ENCODE measurements at places on chromosomes 3 and 15.

DNA sequence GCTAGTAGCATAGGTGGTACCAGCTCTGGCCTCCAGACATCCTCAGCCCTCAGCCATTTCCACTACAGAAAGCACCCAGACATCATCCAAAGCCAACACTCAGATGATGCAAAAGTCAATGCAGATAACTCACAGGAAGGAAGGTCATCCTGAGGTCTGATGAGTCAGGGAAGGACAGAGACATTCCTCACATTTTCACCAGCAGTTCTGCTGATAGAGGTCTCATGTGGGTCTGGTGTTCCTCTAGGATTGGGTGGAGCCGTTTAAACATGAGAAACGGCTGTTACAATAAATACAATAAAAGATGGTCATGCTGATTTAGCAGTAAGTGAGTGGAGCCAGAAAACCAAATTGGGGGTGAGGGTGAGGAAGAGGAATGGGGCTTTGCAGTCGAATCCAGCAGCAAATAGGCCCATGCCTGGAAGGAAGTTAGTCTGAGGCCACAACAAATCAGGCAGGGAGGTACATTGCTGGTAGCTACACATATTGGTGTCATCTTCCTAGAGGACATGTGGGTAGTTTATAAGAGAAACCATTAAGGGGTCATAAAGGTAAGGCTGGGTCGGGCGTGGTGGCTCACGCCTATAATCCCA is 33.3 kb upstream of the FLNB start:
- DNase-seq: no peak

- no peak for DNase-seq
Observed at GRCh38 chr3:44506961-44507360, 29.5 kb upstream of the ZNF445 start.

GRCh38 chr3:38543586-38543985 is 47.4 kb downstream of the EXOG start:
- no peak for DNase-seq

GRCh38 chr3:151568184-151568583 is 107.3 kb upstream of the IGSF10 start:
- DNase-seq: peak; percentile 60

- no peak for DNase-seq
Observed at GRCh38 chr3:25784971-25785370, 1.7 kb upstream of the NGLY1 start.

DNA sequence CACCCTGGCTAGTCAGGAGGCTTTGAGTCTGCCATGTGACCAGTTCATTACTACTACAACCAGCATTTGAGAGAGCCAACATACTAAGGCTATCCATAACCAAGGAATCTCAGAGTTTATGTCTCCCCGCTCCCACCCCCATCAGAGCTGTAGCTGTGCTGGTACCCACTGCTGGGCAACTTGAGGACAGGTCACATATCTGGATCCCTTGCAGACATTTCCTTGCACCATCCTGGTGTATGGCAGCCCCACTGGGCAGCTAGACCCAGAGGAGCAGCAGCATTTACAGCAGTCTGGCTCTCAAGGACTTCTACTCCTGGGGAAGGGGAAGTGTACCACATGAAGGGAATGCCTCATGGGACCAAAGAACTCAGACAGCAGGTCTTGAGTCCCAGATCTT is 160.8 kb upstream of the ST8SIA2 start:
- DNase-seq: no peak

DNA sequence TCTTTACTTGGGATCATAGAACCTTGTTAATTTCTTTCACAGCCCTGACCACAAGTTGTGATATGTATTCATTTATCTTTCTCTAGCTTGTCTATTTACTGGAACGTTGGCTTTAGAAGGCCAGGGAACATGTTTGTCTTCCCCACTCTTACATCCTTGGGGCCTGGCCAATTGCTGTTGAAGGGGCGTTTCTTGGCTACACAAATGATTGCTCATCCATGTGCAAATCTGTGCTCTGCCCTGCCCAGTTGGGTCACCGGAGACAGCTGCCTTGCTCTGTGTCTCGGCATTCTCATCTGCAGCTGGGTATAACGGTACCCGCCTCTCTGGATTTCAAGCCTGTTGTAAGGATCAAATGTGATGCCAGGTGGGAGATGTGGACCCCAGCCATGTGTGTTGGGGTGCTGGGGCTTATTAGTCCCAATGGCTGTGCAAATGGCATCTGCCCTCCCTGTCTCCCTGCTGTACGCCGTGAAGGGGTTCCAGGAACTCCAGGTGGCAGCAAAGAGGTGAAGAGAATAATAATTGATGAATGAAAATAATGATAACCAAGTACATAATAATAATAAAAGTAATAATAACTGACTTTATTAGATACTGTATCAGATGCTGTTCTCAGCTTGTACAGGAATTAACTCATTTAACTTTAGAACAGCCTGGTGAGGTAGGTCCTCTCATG is 24.0 kb upstream of the TLE3 start:
- no peak for DNase-seq

- DNase-seq: no peak
Observed at GRCh38 chr15:77682564-77682963, 49.9 kb upstream of the LINGO1 start.

- DNase-seq: peak; percentile 17
Observed at GRCh38 chr3:112097378-112097777, 11.2 kb downstream of the C3orf52 start.

GRCh38 chr3:129432671-129433070 is 4.2 kb upstream of the EFCAB12 start:
- DNase-seq: no peak

DNA sequence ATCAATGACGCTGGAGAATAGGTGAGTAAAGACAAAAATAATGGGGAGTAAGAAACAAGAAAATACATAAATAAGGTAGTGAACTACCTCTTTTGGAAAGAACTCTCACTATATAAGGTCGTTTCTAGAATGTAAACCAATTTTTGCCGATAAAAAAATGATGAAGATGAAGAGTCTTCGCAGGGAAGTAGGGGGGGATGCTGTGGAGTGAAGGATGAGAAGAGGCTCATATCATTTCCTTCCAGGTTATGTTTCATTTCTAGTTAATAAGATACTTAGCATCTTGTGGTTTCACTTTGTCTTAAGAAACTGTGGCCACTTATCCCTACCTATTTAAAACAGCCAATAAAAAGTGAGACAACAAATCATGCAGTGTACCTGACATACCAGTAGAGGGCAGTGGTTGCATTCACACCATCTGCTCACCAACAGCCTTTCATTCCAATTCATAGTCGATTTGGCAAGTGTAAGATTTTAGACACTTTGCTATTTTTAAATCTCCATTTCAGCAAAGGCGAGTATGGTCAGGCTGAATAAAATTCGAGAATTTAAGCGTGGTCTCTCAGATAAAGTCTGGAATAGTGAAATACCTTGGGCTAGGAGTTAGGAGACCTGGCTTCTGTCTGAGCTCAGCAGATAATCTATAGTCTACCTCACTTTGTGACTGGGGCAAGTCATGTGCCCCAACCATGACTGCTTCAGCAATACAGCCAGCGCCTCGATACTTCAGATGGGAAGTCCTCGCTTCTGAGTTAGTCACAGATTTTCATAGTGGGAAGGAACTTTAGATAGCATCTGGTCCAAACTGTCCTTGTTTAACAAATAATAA is 28.9 kb upstream of the ICE2 start:
- DNase-seq: peak; percentile 22

DNA sequence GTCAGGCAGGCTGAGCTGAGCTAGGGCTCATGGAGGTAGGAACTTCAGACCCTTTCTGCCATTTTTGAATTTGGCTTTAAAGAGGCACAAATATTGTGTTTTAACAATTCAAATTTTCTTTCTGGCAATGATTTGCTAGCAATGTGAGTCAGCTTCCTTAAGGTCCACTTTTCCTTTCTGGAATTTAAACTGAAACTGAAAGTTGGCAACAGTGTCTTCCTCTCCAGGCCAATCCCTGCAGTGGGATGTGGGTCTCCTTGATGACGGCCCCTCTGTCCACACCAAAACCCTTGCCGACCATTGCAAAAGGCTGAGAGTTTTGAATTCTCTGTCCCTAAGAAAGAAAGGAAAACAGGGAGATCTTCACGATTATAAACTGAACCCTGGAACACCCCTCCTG is 27.1 kb downstream of the RPSA start:
- DNase-seq: no peak

GRCh38 chr3:67653425-67654098 is 850 bp downstream of the SUCLG2 start:
- DNase-seq: no peak

DNA sequence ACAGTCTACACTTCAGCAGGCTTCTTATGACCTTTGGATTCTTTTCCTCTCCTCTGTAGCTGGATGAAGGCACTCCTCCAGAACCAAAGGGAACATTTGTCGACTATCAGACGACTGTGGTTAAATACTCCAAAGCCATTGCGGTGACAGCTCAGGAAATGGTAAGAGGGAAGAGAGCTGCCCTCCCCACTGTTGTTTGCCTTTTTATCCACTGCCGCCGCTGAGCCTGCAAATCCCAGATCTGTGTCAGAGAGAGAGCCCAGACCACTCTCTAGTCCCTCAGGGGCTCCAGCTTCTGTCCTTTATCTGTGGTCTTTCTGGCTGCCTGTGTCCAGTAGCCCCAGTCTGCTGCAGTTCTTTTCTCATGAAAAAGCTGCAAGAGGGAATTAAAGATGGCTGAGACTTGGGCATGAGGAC is 261.5 kb upstream of the TPM1 start:
- no peak for DNase-seq

DNA sequence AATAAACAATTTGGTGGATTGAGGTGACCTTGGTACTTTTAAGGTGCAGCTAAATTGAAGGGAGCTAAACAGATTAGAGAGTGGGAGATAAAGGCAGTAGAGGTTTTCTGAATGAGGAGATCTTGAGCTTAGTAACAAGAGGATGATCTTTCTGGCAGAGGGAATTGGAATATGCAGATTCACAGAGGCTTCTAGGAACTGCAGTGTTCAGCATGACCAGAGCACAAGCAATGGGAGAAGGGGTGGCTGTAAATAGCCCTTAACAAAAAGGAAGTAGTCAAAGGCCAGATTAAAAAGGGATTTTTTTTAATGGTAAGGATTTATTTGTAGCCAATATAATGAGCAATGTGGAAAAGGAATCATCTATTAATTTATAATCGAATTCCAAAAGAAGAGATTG is 5.7 kb upstream of the BNIP2 start:
- DNase-seq: no peak

DNA sequence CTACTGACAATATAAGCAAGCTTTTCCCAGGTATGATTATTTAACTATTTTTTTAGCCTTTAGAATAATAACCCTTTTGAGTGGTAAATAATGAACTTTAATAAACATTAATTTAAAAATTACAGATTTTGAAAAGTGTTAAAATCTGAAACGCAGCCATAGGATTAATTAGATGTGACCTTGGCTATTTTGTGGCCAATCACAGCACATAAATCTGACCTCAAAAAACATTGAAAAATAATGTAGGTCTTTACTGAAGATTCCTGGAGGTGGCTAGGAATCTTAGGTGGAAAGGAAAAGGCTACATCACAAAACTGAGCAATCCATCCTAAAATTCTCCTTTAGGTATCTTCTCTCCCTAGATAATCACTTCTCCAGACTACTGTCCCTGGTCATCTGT is 18.1 kb downstream of the SCG3 start:
- DNase-seq: no peak

DNA sequence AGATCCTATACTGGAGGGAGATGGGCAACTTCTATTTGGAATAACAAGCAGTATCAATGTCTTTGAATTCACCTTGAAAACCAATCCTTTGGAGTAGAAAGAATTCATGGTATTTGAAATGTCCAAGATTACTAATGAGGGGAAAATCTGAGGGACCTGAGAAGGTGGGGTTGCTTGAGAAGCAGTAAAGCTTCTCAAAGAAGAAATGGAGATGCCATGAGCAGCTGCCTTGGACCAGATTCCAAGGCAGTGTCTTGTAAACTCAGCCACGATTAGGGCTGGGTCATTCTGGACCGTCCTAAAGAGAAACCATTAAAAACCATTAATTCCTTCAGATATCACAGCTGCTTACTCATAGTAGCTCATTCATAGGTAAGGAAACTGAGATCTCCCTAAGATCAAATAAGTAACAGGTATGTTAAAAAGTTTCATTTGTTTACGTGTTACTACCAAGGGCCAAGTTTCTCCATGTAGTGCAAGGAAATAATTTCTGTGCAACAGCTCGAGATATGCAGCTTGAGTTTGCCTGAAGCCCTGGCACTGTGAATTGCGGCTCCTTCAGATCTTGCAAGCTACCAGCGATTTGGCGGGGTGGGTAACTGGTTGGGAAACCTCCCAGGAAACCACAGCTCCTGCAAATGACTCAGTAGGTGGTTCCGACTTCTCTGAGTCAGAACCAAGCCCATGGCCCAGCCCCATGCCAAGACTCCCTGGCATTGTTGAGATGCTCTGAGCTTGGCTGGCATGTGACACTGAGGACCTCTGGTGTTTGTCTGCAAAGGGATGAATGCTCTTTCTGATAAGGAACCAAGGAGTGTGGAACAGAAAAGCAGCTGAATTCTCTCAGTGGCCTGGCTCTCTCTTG is 296.8 kb downstream of the RORA start:
- DNase-seq: no peak

- DNase-seq: no peak
Observed at GRCh38 chr3:56113231-56113630, 355.0 kb downstream of the ERC2 start.

DNA sequence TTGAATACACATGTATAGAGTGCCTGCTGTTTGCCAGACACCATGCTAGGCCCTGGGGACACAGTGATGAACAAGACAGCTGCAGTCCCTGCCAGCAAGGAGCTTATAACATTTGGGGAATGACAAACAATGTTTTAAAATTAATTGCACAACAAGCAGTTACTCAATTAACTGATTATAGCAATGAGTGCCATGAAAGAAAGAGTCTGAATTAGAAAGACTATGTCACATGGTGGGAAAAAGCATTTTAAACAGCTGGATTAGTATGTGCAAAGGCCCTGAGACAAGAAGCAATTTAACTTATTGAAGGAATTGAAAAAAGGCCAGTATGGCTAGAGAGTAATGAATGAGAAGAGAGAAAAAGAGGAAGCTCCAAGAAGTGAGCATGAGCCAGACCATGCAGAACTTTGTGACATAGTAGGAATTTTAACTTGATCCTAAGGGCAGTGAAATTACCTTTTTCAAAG is 64.5 kb upstream of the PLXNA1 start:
- DNase-seq: no peak

- DNase-seq: no peak
Observed at GRCh38 chr3:181174022-181174421, 184.5 kb upstream of the DNAJC19 start.

GRCh38 chr15:60217161-60217560 is 180.6 kb downstream of the ANXA2 start:
- no peak for DNase-seq

DNA sequence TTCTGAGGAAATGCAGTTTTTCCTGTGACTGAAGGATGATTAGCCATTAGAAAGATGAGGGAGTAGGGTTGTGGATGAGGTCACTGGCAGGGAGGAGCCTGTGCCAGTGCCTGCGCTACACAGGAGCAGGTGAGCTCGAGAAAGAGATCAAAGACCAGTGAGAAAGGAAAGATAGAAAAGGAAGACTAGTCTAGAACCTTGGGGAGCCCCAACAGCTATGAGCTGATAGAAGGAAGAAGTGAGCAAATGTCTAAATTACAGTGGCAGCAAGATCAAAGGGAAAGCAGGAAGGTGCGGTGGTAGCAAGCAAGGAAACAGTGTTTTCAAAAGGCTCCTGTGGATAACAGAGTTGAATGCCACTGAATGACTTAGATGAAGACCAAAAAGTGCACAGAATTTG is 39.6 kb downstream of the LNP1 start:
- DNase-seq: no peak

- DNase-seq: no peak
Observed at GRCh38 chr3:116179091-116179490, 266.2 kb downstream of the LSAMP start.

Measured in NCI-H146 (cell line).